Activated T-cell treated with anti-CD3 and anti-CD28 coated beads for 1 hour (primary cell): ENCODE measurements at places on chromosomes 1 and 21.

- no peak for DNase-seq
Measured at GRCh38 chr1:64072089-64072793, 131.2 kb upstream of the UBE2U start.

GRCh38 chr1:246292571-246292970, 214.5 kb downstream of the SMYD3 start:
- DNase-seq = no peak

DNA sequence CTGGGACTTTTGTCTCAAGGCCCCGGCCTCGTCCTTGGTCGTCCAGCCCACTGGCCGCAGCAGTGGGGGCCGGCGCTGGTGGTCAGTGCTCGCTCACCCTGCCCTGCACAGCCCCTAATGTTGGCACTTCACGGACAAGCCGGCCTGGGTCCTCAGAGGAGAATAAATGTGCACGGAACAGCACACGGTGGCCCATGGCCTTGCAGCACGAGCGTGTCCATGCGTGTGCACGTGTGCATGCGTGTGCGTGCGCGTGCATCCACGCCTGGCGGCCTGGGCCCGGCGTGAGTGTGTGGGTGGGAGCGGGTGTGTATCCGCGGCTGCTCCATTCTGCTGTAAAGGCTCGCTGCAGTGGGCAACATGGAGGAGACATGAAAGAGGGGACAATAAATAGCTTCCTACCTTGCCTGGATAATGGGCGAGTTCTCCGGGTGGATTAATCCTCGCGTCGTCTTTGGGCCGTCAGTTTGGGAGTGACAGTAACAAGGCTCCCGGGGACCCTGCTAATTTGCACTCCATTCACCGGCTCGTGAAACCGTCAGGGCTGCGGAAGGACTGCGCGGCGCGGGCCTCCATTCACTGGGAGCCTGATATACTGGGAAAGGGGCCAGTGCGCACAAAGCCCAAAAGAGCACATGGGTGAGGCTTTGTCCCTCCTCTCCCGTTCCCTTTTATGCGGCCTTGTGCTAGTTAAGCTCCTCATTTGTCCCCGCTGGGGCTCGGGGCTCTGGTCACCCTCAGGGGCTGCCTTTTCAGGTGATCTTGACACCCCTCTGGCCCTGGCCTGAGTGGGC, 142.8 kb downstream of the PRDM16 start:
- DNase-seq = no peak

- no peak for DNase-seq
Measured at GRCh38 chr1:231761747-231762541, 135.4 kb downstream of the DISC1 start.

DNA sequence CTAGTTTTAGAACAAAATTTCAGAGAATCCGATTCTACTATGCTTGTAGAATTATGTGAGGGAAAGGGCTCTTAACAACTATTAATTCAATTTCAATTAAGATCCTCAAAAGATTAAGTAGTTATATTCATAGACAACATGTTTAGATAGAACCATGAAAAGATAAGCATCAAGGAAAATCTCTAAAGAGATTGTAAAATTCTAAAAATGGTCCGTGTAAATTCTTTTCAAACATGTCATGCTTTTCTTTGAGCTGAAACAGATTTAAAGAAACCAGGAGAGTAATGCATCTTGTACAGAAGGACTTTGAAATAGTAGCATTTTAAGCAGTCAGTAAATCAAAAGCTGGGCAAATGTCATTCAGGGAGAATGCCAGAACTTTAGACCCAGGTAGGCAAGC, 1080.6 kb upstream of the B3GALT2 start:
- DNase-seq = no peak

- DNase-seq = peak; percentile 27
Measured at GRCh38 chr1:34885405-34886247, 26.1 kb upstream of the SMIM12 start.

- no peak for DNase-seq
Measured at GRCh38 chr21:36163750-36164741, 7.4 kb downstream of the DOP1B start.

GRCh38 chr21:42392731-42393442, 3.0 kb downstream of the TMPRSS3 start:
- no peak for DNase-seq

- no peak for DNase-seq
Measured at GRCh38 chr1:50348449-50349241, 74.6 kb downstream of the DMRTA2 start.

GRCh38 chr1:230211436-230212145, 144.6 kb downstream of the GALNT2 start:
- DNase-seq = no peak

DNA sequence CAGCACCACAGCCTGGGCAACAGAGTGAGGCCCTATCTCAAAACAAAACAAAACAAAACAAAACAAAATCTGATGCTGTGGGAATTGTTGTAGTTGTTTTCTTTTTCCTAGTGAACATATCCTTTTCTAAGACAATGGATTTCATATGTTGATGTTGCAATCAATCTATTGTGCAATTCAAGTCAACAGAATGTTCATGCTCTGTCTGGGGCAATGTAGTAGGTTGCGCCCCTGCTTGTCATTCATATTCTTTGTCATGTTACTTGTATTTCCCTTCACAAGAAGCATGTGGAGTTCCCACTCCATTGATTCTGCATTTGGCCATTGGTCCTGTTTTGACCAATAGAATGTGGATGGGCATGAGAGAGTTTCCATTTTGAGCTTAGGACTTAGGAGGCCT, 223.9 kb downstream of the DUSP10 start:
- DNase-seq = no peak
